ENCODE measurements at places on chromosomes 16 and 17. TPM values are rescaled to one million over a fixed set of nuclear protein-coding genes. Genes with fewer than 3 reads are reported as not detected.

The ZNF207 gene
- total RNA-seq: 263 TPM

The CDK12 gene
- 77.5 TPM for total RNA-seq

DNA sequence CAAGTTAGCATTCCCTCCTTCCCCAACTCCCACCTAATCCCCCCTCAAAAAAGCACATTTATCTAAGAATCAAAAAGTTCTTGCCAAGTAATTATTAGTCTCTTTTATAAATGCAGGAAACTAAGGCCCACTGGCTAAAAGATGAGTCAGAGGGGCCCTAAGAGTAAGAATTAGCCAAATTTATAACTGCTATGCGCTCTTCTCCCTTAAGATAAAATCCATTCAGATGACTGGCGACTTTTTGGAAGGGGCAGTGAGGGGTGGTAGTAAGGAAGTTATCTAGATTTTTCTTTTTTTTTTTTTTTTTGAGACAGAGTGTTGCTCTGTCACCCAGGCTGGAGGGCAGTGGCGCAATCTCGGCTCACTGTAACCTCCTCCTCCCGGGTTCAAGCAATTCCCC lies 17.1 kb downstream of the ZNF652 start:
- DNase-seq: no peak

- peak; percentile 84 for DNase-seq
These were observed 7.0 kb downstream of the CYTH1 start for GRCh38 chr17:78774956-78775571.

DNA sequence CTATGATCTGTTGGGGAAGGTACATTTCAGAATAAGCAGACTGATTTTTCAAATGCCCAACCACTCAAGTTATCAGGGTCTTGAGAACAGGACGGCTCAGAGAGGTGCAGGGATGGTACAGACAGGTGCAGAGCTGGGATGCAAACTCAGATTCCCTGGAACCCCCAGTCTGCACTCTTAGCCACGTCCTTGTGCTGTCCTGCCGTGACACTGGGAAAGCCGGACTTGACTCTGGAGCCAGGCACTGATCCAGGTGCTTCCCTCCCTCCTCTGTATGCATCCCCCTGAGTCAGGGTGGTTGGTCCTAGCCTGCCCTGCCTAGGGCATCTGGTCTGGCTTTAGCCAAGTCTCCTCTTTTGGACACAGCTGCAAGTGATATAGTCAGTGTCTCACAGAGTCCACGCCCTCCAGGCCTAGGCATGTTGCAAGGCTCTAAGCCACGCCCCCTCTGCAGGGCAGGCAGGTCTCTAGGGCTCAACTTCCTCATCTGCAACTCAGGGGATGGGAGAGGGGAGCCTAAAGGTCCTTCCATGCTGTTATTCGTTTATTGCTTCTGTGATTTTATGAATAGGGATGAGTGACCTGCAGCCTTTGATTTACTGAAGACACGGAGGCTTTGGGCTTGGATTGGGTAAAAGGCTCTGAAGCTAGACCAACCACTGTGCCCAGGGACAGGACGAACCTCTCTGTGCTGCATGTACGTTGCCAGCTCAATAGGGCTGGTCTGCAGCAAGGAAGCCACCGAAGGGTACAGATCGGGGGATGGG lies 97.3 kb downstream of the SDK2 start:
- peak; percentile 67 for DNase-seq

DNA sequence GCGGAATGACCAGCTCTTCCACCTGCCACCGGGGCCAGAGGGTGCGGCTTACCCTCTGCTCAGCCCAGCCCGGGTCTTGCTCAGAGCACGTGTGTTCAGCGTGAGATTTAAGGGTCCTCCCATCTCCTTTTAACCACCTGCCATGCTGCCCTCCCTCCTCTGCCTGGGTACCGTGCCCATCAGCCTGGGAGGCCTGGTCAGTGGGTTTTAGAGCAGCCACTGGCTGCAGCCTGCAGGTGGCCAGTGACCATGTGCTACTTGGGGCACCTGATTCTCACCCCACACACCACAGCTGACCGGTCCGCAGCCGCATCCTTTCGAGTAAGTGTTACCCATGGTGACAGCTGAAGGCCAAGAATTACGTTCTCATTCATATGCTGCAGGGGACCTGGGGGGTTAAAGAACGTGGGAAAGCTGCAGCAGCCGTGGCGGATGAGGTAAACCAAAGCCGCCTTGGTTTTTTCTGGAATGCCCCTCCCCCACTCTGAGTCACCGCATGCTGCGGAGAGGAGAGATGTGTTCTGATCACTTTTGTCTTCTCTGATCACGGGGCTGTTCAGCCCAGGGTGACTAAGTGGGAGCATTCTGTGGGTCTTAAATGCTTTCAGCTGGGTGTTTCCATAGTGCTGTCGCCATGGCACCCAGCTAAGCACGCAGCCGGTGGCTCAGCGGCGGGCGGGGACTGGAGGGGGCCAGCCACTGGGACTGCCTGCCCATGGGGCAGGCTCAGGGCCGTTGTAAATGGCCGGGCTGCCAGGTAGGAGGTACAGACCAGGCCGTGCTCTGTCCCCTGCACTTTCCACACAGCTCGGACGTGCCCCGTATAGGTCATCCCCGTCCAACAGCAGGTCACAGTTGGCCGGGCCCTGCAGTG lies 59.8 kb downstream of the BAIAP2 start:
- peak; percentile 95 for DNase-seq

DNA sequence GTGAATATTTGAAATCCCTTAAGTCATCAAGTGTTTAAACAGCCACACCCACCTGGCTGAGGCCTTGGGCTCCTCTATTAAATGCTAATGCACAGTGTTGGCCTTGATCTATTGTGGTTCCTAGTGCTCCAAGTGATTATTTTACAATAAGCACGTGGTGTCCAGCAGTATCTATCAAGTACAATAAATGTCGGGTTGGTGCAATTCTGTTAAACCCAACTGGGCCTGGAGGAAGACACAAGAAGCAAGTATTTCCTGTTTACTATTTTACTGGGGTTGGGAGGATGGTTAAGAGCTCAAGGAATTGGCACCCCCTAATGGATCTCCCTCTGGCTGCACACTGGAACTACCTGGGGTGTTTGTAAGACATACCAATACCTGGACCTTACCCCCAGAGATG lies 72.1 kb upstream of the HNF1B start:
- DNase-seq: no peak

- DNase-seq: no peak
These were observed 3.4 kb upstream of the MMD start for GRCh38 chr17:55424893-55425540.

DNA sequence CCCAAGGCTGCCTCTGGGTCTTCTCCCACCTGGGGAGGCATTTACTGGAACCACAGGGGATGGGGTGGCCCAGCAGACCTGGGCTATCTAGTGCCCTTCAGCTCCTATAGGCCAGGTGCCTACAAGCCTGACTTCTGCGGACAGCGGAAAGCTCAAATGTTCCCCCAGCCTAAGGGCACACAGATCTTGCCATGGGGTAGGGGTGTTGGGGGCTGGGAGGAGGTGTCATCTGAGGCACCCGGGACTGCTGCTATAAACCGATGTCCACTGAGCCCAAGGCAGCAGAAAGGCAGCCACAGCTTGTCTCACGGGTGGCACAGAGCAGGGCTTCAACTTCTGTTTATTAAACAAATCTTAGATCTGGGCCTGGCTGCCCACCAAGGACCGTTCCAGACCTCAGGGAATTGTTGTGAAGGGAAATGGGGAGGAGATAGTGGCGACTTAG lies 3.6 kb downstream of the MYO1C start:
- DNase-seq: no peak

DNA sequence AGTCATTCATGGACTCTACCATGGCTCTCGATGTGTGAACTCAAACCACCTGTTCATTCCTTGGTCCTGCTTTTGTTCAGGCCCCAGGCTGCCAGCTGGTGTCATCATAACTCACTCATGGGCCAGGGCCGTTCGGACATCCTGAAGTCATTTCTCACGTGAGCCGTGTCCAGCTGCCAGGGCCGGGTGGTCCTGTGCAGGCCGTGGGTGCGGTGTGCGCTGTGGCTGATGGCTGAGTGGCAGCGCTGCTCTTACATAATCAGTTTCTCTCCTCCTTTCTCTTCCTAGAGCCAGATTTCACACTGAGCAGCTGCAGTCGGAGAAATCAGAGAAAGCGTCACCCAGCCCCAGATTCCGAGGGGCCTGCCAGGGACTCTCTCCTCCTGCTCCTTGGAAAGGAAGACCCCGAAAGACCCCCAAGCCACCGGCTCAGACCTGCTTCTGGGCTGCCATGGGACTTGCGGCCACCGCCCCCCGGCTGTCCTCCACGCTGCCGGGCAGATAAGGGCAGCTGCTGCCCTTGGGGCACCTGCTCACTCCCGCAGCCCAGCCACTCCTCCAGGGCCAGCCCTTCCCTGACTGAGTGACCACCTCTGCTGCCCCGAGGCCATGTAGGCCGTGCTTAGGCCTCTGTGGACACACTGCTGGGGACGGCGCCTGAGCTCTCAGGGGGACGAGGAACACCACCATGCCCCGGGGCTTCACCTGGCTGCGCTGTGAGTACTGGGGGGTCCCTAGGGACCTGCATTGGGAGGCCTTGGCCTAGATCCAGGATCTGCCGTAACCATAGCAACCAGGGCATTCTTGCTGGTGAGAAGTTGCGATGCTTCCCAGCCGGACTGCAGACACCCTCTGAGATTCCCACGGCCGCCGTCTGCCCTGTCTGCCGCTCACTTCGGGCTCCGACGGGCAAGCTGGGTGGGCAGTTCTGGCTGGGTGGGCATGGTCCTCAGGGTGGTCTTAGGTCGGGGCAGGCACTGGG lies at the start of gene IL34:
IL34 (plus strand) TSS at position 300 of the 982 bp plus-strand sequence; CDS start at position 689, 389 bp downstream.
- DNase-seq: no peak
